Spinal cord (tissue), 10 donors: ENCODE measurements at places on chromosomes 2 and 18. TPM values are rescaled to one million over a fixed set of nuclear protein-coding genes. Genes with fewer than 3 reads are reported as not detected.

PTPRN gene
- polyA plus RNA-seq: 72.2 TPM

TMEFF2 gene
- polyA plus RNA-seq: 85.6 TPM

DNA sequence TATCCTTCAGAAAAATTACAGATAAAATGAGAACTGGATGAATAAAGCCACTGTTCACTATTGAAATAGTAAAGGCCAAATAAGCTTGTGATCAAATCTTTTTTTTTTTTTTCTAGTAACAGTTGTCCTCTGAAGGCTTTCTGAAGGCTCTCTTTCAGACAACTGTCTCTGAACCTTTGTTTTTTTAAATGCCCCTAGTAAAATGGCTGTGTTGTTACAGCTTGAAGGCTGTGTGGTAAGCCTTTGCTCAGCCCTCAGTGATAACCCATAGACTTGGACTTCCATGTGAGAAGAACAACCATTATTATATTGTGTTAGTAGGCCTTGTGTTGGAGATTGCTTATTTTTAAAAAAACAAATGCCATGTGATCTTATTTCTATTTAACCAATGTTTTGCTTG lies 17.6 kb downstream of the FMNL2 start:
- DNase-seq: no peak

- no peak for DNase-seq
These were observed 474.8 kb upstream of the RAB6C start for GRCh38 chr2:129504646-129505045.

DNA sequence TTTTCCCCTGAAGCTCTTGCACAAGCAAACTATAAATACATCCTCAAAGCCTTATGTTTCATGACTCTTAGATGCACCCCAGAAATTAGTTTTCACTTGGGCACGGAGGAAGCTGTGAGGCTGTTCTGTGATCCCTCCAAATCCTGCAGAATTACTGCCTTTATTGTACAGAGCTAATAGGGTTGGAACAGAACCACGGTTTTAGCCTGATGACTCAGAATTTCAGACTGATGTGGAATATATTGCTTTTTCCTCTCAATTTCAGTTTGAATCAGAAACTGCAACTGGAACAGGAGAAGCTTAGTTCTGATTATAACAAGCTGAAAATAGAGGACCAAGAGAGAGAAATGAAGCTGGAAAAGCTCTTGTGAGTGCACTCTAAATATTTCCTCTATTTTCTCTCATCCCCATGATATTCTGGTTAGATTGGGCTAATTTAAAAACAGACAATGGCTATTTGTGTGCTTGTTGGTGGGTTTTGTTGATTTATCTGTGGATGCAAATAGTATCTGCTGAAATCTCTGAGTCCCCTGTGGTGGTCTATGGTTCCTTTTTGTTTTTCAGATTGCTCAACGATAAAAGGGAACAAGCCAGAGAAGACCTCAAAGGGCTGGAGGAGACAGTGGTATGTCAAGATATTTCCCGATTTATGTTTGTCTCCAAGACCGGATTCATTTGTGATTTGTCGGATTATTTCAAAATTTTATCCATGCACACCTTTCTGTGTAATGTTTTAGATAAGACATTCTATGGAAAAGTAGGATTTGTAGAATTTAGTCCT lies 38.2 kb upstream of the LYPD6B start:
- DNase-seq: no peak

DNA sequence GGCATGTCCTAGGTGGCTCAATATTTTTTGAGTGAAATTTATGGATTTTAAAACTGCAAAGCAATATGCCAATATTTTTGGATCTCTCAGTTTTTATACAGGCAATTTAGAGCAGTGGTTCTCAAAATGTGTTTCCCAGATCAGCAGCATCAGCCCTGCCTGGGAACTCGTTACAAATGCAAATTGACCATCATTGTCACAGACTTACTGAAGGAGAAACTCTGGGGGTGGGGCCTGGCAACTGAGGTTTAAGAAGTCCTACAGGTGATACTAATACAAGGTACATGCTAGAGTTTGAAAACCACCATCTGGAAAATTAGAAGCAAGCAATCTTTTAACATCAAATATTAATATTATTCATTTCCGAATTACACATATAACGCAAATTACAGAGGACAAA lies 215.6 kb upstream of the PID1 start:
- DNase-seq: no peak
